NCI-H2081 treated with DMSO at 0.1 percent for 48 hours (cell line): ENCODE measurements at places on chromosomes 6 and 20.

GRCh38 chr6:134406311-134406710 is 88.4 kb upstream of the SGK1 start:
- DNase-seq, result no peak

DNA sequence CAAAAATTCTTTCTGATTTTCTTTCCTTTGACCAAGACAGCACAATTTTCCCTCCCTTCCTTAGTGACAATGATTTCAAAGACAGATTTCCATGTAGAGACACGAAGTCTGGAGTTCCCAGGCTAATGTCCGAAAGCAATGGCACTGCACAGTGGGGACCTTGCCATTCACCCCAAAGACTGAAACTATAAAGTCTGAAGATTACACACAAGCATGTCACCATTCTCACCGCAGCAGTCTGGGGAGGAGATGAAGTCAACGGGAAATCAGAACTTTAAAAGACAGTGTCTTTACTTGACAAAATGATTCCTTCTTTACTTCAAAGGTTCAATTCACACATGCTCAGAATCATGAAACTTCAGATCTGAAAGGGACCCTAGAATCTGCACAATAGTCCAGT is 8.3 kb downstream of the B4GALT5 start:
- DNase-seq, result no peak

DNA sequence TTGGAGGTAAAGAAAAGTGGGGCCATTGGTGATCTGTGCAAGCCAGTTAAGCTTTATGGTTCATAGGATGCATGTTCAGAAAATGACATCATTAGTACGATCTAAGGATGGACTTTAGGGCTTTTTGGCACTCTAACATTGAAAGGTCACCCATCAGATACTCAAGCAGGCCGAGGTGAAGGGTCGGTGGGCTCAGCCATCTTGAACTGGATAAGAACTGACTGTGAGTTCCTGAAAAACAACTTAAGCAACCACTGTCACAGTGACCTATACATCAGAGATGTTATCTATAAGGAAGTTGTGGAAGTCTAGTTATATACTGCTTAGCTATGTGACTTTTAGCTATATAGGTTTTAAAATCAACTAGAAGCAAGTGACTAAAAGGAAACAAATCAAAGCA is 13.0 kb upstream of the ITCH start:
- DNase-seq, result no peak

GRCh38 chr6:1182722-1183521 is 129.0 kb upstream of the FOXQ1 start:
- no peak for DNase-seq

- DNase-seq, result no peak
Observed at GRCh38 chr20:62838128-62838891, 21.5 kb downstream of the COL9A3 start.

DNA sequence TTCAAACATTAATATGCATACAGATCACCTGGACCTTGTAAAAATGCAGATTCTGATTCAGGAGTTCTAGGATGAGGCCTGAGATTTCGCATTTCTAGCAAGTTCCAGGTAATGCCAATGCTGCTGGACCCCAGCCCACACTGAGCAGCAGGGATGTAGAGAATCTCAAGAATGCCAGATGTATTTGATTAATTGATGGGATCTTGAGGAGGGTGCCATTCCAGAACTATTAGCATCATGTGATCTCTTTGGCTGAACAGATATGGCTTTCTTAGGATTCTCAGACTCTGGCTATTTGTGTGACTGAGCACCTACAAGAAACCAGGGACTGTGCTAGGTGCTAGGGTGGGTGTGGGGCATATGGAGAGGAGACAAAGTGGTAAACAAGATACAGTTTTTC is 16.5 kb upstream of the SNX3 start:
- no peak for DNase-seq

DNA sequence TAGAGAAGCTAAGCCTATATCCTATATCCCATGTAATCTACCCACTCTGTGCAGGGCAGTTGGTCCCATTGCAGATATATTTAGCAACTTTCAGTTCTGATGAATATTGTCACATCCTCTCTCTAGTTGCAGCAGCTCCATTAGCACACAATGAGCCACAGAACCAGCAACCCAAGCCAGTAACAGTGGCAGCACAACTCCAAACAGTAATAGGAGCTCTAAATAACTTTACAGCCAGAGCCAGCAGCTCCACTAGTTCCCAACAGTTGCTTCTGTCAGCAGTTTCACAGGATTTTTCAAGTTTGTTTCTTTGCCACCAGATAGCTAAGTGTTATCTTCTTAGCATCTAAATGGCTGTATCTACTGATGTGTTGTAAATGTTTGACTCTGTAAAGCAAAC is 490.8 kb downstream of the HTR1B start:
- no peak for DNase-seq

- DNase-seq, result no peak
Observed at GRCh38 chr20:23023621-23024177, 11.4 kb upstream of the SSTR4 start.

GRCh38 chr6:14023855-14024254 is 93.7 kb upstream of the CD83 start:
- DNase-seq, result no peak
